ENCODE measurements at places on chromosomes 16 and 17.

- no peak for DNase-seq
These were observed 54.8 kb upstream of the MAP3K14 start for GRCh38 chr17:45371414-45372324.

- DNase-seq, result no peak
These were observed 29.4 kb upstream of the BAHCC1 start for GRCh38 chr17:81365601-81366585.

DNA sequence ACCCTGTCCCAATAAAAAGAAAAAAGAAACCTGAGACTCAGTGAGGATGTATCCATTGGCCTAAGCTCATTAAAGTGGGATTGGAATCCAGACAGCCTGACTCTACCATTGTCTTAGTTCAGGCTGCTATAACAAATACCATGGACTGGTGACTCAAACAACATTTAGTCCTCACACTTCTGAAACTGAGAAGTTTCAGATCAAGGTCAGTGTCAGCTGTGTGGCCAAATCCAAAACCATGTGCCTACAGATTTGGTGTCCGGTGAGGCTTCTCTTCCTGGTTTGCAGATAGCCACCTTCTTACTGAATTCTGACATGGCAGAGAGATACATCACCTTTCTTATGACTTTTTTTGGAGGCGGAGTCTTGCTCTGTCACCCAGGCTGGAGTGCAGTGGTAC is 53.3 kb upstream of the KDM8 start:
- DNase-seq, result no peak

- no peak for DNase-seq
These were observed 36.5 kb downstream of the FANCA start for GRCh38 chr16:89779909-89780305.

- no peak for DNase-seq
These were observed 69.3 kb downstream of the MYO1D start for GRCh38 chr17:32807577-32807976.

DNA sequence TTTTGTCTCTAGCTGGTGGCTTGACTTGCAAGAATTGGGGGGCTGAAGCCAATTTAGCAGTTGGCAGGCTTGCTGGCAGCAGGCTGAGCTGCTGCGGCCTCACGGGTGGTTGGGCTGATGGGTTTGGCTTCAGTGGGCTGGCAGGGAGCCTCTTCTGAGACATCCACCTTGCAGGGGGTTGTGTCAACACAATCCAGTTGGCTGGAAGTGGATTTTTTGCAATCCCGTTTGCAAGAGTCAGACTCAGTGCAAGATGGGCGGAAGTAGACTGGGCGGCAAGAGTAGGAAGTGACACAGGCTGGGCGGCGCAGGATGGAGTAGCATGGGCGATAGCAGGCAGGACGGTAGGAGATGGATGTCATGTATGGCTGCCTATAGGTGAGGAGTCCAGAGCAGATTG is 1.5 kb downstream of the KRTAP16-1 start:
- no peak for DNase-seq

DNA sequence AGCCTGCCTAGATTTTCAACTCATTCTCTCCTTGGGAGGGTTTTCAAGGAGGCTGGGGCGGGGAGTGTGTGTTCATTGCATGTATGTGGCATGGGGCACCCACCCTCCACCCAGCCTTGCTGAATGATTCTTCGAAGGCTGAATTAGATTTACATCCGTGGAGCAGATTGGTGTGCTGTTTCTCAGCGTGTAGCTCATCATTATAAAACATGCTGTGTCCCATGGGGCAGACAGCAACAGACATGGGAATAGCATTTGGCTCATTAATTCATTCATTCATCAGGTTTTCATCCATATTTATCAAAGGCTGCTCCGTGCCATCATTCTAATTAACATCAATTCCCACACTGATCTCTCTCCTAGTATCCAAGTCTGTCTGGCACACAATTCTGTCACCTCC is 10.6 kb upstream of the CD300A start:
- DNase-seq, result no peak

DNA sequence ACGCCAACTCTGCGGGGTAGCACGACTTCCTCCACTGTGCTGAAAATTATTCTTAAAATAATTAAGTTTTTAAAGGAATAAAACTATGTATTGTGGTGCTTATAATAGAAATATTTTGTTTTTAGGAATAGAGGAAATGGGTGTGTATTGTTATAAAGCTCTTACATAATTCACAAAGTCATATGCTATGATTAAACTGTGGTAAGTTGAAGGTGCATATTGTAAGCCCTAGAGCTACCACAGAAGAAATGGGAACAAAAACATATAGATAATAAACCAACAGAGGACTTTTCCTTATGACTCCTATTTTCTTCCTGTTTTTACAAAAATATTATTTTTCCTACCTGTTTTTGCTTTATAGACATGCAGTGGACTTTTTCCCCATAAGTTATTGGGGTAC is 4.3 kb upstream of the SLFN11 start:
- DNase-seq, result no peak

- no peak for DNase-seq
These were observed 59.1 kb upstream of the IRX6 start for GRCh38 chr16:55264949-55265348.

- no peak for DNase-seq
These were observed 8.6 kb upstream of the MRC2 start for GRCh38 chr17:62618647-62619416.

DNA sequence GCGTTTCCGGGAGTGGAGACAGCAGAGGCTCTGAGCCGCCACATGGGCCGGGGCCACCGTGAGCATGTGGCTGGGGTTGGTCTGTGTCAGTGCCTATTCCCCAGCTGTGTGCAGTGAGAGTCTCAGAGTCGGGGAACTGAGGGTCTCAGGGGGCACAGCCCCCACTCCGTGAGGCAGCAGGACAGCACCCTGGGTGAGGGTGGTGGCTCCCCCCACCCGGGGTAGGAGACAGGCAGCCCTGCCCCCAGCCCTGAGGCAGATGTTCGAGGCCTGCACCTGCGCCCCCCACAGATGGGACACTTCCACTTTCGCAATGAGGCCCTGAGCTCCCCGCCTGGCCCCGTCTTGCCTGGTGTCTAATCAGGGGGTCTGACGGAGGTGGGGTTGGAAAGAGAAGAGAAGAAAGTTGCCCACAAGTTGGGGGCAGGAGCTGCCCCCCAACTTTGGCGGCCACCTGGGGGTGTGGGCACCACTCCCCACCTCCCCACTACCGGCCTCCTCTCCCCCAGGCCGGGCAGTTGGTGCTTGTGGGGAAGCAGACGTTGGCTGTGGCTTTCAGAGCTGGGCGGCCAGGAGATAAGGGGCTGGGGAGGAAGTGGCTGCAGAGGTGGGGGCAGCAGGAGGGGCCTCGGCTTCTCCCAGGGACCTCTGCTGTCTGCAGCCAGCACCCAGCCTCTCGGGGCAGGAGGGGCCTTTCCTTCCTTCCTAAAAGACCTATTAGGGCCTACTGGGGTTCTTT is 1.8 kb upstream of the CBFA2T3 start:
- DNase-seq, result no peak

DNA sequence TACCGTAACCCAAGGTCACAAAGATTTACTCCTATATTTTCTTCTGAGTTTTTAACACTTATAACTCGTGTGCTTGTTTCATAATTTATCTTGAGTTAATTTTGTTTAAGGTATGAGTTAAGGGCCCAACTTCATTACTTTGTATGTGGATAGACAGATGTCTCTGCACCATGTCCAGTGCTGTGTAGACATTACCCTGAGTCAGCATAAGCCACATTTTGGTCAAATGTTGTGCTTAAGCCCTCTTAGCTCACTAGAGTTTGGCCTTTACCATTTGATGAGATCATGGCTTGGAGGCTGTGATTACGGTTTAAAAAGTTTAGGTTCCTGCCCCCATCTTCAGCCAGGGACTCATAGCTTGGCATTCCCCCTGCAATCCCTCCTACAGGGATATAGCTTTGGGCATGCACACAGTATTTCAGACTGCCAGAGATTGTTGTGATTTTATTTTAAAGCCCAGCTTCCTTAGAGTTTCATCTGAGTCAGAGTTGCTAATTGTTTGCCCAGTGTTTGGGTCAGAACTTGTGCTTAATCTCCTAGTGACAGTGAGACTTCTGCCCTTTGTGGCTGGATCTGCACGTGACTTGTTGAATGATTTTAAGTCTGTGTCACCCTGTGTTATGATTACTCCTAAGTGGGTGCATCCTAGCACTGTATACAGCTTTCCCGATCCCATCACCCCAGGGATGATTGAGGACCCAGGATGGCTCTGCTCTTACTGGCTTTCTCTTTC is 393.1 kb downstream of the CNTNAP4 start:
- no peak for DNase-seq

- DNase-seq, result no peak
These were observed 46.2 kb downstream of the MARCHF10 start for GRCh38 chr17:62761884-62762283.

DNA sequence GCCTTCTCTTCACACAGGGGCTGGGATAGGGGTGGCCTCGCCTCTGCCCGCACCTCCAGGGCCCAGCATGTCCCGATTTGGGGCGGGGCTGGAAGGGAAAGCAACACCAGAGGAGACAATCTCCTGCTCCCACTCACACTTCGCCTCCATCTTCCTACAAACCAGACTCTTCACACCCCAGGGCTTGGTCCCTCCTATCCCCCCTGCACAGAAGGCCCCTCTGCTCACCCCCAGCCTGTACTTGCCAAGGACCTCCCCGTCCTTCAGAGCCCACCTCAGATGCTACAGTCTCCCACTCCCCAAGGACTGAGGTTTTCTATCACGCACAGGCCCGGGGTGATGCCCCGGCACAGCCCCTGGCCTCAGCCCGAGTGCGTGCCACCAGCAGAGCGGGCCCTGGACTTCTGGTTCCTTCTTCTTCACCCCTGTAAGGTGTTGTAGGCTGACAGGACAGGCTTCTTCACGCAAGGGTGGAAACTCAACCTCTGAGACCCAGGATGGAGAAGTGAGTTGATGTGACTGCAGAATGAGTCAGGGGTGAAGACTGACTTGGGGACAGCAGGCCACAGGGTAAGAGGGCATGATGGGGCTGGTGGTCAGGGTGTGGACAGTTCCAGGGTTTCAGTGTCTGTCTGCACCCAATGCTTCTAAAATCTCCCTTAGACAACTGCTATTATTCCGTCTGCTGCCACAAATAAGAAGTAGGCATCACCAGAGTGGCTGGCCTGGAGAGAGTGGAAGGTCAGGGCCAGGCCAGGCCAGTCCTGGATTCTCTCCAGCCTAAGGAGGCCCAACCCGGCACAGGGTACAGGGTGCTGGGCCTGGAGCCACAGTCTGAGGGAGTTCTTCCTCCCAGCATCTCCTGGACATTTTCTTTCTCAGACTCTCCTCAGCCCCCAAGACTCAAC is 2.5 kb downstream of the ITGAE start:
- DNase-seq, result no peak

GRCh38 chr17:74757931-74758847 is 9.8 kb downstream of the NHERF1 start:
- no peak for DNase-seq

GRCh38 chr17:45370949-45371413 is 54.2 kb upstream of the MAP3K14 start:
- DNase-seq, result no peak

GRCh38 chr17:75920045-75920560 is 15.4 kb upstream of the MRPL38 start:
- no peak for DNase-seq

GRCh38 chr16:12420661-12421209 is 383.0 kb downstream of the CPPED1 start:
- no peak for DNase-seq

DNA sequence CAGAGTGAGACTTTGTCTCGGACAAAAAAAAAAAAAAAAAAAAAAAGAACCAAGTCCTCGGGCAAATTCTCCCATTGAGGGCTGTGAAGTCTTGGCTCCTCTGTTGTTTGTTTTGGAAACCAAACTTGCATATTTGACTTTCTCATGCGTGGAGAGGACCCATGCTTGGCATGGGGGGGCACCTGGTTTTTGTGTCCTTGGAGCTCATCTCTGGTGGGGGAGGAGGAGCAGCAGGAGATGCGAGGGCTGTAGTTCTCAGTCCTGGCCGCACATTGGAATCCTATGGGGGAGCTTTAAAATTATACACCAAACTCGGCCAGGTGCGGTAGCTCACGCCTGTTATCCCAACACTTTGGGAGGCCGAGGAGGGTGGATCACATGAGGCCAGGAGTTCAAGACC is 74.5 kb downstream of the ABCC6 start:
- no peak for DNase-seq

DNA sequence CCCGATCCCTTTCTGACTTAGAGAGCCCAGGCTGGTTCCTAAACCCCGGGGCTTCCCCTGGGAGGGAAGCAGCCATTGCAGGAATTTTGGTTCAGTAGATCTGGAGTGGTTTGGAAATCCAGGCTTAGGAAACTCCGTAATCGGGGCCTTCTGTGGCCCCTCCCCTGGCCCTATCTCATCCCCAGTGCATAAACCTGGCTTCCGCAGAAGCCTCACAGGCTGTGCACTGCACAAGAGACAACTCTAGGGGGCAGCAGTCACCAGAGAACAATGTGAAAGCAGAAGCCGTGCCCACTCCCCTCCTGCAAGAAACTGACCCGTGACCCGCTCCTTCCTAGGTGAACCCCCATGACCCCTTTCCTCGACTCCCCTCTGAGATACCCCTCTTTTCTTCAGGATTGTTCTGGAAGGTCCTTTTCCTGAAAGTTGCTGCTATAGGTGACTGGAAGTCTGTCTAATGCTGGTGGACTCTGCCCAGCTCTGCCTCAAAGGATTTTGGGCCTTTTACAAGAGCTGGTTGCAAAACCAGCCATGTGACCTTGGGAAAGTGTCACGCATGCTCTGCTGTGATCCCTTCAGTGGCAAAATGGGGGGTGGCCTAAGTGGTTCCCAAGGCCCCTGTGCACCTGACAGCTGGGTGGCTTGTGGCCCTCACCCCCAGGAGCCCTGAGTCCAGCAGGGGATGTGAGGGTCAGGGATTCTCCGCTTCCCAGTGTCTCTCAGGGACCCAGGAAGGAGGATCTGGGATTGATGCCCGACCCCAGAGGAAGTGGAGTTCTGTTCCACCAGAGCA is 14.4 kb downstream of the GUCY2D start:
- no peak for DNase-seq

DNA sequence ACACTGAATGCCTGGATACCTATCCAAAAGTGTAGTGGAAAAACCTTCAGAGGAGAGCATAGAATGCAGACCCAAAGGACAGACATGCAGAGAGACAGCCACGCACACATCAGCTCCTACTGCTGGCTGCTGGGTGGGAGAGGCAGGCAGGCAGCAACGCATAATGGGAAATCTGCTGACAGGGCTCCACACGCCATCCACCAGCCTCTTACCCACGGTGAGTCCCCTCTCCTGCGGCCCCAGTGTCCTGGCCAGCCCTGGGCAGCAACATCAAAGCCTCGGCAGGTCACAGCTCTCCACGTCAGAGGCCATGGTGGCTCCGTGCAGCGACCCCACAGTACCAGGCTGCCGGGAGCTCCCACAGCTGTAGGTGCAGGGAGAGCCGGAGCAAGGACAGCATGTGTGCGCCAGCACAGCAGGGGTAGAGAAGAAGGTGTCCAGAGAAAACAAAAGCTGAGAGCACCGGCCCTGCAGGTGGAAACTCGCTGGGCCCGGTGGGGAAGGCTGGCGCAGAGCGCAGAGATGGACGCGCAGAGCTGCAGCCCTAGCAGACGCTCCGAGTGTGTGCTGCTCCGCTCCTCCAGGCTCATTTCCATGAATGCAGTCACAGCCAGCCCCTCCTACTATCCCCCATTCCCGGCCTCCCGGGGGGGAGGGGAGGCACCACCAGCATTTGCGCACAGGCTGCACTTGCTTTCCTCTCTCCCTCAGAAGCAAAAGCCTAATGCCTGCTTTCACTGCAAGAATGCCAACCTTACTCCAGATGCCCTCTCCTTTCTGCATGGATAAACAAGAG is 58.9 kb downstream of the CYTH1 start:
- DNase-seq, result no peak
